ENCODE measurements at places on chromosomes 5 and 9.

DNA sequence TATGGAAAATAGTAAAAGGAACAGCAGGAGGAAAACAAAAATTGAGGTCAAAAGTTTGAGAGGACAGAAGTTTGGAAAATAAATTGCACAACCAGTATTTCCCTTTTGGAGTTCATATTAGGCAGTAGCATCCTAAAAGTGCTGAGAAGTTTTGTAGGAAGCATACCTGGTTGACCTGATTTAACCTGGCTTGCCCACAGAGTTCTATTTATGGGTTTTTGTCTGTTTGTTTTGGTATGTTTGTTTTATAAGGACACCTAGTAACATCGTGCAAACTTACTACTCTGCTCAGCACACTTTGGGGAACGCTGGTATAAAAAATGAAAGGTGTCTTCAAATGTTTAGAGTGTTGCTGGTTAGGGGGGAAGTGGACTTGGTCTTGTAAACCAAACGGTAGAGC, 15.1 kb downstream of the ADRB2 start:
- no peak for DNase-seq

- no peak for DNase-seq
Measured at GRCh38 chr5:153147891-153148623, 342.4 kb upstream of the GRIA1 start.

- no peak for DNase-seq
Measured at GRCh38 chr9:82987370-82988189, 75.4 kb downstream of the RASEF start.

GRCh38 chr5:98104454-98105188, 668.8 kb upstream of the RGMB start:
- no peak for DNase-seq

DNA sequence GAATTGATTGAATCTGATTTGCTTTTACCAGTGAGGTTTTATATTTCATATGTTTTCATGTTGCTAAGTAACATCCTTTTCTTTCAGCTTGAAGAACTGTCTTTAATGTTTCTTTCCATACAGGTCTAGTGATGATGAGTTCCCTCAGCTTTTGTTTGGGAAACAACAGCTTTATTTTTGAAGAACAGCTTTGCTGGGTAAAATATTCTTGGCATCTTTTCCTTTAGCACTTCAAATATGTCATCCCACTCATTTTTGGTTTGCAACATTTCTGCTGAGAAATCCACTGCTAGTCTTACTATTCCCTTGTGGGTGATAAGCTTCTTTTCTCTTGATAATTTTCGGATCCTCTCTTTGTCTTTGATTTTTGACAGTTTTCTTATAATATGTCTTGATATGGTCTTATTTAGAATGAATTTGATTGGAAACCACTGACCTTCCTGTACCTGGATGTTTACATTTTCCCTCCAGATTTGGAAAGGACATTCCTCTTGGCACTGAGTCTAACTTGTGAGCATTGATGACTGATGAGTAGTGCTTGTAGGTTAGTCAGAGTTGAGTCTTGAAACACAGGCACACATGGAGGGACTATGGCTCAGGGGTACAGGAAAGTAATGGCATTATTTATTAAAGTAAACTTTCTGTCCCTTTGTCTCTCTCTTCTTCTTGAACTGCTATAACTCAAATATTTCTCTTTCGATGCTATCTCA, 220.3 kb downstream of the SPATA31D1 start:
- no peak for DNase-seq

GRCh38 chr9:121886759-121887485, 206.2 kb downstream of the TTLL11 start:
- DNase-seq = no peak

DNA sequence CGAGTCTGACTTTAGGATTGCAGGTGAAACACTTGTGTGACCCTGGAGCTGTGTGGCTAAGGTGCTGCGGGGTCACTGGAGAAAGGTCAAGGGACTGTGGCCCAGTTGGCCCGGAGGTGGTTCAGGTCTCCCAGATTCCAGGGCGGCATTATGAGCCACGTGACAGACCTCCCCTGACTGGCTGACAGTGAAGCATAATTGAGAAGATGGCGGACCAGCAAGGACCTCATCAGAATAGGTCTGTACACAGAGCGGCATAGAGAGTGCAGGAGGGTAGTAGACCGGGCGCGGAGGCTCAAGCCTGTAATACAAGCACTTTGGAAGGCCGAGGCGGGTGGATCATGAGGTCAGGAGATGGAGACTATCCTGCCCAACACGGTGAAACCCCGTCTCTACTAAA, 815 bp upstream of the ODF2 start:
- no peak for DNase-seq

GRCh38 chr5:126251024-126251423, 172.2 kb upstream of the GRAMD2B start:
- DNase-seq = no peak

GRCh38 chr5:124744170-124744971, 2.1 kb downstream of the ZNF608 start:
- DNase-seq = no peak

GRCh38 chr5:154765396-154765925, 10.3 kb downstream of the LARP1 start:
- DNase-seq = no peak

- no peak for DNase-seq
Measured at GRCh38 chr9:124033348-124033747, 21.8 kb downstream of the LHX2 start.

GRCh38 chr9:133950192-133950591, 41.9 kb downstream of the VAV2 start:
- DNase-seq = no peak

- DNase-seq = no peak
Measured at GRCh38 chr9:2018764-2019558, 3.8 kb downstream of the SMARCA2 start.

- DNase-seq = no peak
Measured at GRCh38 chr5:132947671-132948070, 15.8 kb downstream of the AFF4 start.

- DNase-seq = no peak
Measured at GRCh38 chr9:34929506-34930102, 28.5 kb upstream of the PHF24 start.

- DNase-seq = no peak
Measured at GRCh38 chr9:124257844-124258606, at the start of gene NEK6. Gene NEK6 (plus strand): TSS chr9:124257949. CDS start chr9:124301965, 44,016 bp downstream.

DNA sequence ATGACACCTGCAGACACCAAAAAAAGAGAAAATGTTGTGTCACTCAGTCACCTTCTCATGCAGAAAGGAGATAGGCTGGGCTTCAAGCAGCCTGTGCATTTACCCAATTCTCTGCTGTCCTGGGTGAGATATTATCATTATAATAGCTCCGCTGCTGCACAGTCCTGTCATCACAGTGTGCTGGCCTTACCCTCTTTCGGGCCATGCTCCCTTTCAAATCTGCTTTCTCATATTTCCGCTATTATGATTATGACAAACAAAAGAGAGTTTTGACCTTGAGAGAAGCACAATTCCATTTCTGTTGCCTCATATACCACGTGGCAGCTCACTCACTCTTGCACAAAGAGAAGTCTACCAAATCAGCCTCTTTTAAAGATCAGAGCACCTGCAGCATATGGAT, 1350.1 kb upstream of the ACO1 start:
- no peak for DNase-seq

DNA sequence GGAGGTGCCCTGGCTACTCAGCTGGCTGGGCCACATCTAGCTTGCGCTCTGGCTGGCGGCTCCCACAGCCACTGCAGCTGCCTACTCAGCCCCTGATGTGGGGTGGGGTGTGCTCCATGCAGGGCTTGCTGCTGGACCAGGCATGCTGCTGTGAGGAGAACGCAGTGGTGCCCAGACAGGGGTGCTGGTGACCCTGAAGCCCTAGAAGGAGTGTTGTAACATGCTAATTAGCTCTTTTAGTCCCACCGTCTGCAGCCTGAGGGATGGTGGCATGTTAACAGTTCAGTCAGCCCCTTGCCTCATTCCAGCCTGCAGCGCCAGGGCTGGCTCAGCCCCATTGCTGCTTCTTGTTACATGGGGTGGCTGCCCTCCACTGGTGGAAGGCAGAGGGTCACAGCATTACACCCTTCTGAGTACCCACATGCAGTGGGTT, 642.3 kb downstream of the DMRTA1 start:
- no peak for DNase-seq

DNA sequence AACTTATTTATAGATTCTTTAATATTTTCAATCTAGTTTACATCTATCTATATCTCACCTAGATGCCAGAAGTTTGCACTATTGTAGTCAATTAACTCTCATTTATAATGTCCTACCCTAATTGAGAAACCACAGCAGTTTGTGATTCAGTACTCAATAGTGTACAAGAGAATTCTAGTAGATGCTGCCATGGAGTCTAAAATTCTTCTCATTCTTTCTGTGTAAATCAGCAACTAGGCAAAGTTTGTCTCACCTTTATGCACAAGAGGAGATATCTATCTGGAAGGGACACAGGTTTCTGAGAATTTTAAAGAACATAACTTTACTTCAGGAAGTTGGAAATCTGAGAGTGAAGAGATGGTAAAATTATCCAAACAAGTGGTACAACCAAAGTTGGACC, 173.0 kb upstream of the FBXL7 start:
- DNase-seq = no peak

GRCh38 chr5:108749128-108749861, 1.6 kb downstream of the FER start:
- DNase-seq = no peak

DNA sequence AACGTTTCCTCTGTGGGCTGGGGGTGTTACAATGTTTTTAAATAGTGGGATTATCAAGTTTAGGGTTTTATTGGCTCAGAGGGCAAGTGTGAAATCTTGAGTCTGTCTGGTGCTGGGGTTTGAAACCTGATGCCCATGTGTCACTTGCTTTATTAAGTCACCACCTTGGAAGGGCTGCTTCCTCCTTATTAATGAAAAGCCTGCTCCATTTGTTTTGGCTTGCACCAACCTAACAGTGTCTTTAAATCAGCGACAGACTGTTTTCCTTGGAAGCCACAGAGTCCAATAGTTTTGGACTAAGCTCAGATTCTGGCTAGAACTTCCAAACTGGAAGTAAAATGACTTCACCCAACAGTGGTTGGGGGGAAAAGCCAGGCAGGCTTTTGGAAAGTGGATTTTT, 10.7 kb upstream of the PALM2AKAP2 start:
- DNase-seq = no peak

All from activated CD8-positive, alpha-beta memory T cell treated with anti-CD3 and anti-CD28 coated beads for 4 hours (primary cell).